Mucosa of gallbladder (tissue), 1 donor: ENCODE measurements at places on chromosomes 4 and X. TPM values are rescaled to one million over a fixed set of nuclear protein-coding genes. Genes with fewer than 3 reads are reported as not detected.

DNA sequence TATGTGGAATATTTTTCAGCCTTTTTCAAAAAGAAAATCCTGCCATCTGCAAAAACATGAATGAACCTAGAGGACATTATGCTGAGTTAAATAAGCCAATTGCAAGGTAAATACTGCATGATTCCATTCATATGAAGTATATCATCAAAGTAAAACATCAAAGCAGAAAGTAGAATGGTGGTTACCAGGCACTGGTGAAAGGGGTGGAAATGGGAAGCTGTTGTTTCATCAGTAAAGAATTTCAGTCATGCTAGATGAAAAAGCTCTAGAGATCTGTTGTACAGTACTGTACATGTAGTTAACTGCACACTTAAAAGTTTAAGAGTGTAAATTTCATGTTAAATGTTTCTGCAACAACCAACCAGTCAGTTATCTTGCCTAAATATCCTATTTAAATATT is 196.8 kb upstream of the ADGRL3 start:
- no peak for DNase-seq

DNA sequence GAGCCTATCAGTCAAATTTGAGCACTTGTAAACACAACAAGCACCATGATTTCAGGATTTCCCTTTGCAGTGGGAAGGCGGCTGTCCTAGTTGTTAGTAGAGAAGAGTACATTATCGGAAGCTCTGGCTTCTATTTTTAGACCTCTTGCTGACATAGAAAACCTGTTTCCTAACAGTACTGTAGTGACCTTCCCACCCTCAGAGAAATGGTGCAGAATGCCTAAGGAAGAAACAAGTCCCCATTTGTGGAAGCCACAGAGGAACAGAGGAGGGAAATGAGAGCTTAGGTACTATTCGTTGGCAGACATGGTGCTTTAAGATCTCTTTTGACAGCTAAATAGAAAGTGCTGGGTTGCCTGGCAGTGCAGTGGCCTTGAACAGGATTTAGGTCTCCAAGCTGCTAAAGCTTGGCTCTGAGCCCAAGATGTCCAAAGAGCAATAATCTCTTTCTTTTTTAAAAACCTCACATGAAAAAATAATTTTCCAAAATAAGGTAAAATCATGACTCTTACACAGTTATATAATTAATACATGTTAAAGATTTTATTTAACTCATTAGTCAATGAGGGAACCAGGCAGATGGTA is 24.9 kb downstream of the GLRA2 start:
- no peak for DNase-seq

- DNase-seq = peak; percentile 61
These were observed 48.3 kb downstream of the AMELX start for GRCh38 chrX:11341274-11342201.

DNA sequence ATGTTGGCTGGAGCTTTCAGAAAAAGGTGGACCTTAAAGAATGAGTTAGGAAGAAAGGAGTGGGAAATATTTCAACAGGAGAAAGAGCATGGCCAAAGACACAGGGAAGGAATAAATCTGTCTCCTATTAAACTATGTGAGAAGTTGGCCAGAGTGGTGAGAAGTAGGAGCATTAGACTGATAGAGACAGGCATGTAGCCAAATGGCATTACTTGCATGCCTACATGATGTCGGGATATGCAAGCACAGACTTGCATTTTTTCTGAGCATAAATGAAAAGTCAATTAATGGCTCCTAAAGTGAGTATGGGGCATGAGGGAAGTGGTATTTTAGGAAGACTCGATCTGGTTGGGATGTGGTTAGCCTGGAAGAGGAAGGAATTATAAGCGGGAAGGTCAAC is 279.6 kb upstream of the PITX2 start:
- no peak for DNase-seq

DNA sequence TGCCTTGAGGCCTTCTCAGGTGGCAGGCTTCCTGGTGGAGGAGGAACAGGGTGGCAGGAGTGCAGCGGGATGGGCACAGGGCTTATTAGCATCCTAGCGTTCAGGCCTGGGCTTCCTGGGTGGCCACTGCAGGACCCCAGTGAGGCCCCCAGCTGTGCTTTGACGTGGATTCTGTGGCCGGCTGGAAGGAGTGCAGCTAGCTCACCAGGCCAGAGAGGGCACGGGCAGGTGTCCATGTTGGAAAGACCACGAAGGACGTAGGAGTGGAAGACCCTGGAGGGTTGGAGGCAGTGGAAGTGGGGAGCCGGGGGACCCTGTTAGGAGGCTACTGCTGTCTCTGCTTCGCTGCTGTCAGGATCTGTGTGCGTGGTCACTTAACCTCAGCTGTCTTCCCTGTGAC is 13.3 kb upstream of the TADA2B start:
- DNase-seq = no peak

DNA sequence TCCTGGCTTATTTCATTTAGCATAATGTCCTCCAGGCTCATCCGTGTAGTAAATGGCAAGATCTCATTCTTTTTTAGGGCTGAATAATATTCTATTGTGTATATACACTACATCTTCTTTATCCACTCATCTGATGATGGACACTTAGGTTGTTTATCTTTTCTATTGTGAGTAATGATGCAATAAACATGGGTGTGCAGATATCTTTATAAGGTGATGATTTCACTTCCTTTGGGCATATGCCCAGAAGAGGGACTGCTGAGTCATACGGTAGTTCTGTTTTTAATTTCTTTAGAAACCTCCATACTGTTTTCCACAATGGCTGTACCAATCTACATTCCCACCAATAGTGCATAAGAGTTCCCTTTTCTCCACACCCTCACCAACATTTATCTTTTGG is 317.6 kb upstream of the CNKSR2 start:
- no peak for DNase-seq

DNA sequence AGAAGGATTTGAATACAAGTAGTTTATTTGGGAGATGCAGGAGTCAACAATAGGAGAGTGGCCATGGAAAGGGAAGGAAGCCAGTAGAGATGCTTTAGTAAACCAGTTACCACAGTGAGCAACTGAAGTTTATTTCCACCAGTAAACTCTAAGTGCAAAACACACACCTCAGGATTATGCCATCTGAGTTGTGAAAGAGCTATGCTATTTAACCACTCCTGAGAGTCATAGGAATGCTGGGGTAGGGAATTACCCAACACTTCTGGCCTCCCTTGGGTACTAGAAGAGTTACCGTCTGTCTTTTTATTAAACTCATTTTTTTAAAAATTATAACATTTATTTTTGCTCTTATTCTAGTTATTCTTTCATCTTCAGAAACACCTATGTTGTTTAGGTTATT is 834.6 kb upstream of the AMOT start:
- DNase-seq = no peak

DNA sequence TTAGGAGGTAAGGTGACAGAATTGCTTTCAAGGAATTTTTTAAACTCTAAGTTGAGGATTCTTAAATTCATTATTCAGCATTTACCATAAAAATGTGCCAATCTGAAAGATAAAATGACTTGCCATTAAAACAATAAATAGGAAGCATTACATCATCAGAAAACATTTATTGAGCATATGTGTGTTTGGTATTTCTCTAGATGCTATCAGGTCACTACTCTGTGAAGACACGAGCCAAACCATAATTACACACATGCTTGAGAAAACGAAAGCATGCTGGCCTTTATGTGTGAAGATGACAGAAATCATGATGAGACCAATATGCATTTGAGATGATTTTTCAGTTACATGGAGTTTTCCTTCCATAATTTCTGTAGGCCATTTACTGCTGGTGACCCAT is 12.3 kb upstream of the IL21 start:
- DNase-seq = no peak

DNA sequence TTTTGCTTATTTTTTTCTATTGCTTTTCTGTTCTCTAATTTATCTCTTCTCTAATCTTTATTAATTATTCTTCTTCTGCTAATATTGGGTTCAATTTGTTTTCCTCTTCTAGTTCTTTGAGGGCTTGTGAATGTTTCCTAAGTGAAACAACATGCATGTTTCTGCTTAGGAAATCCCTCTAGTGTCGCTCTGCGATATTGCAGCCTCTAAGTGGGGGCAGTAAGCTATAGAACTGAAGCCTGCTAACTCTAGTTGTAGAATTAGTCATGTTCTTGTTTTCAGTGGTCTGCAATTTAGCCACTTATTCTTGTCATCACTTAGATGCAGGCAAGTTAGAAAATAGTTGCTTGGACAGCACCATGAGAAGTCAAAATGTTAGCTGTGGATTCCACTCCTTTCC is 222.6 kb downstream of the SPIN4 start:
- DNase-seq = peak; percentile 17

- no peak for DNase-seq
These were observed 2.3 kb downstream of the PDGFRA start for GRCh38 chr4:54231419-54231767.

GRCh38 chr4:139083607-139083955 is 68.0 kb downstream of the NOCT start:
- peak; percentile 45 for DNase-seq

DNA sequence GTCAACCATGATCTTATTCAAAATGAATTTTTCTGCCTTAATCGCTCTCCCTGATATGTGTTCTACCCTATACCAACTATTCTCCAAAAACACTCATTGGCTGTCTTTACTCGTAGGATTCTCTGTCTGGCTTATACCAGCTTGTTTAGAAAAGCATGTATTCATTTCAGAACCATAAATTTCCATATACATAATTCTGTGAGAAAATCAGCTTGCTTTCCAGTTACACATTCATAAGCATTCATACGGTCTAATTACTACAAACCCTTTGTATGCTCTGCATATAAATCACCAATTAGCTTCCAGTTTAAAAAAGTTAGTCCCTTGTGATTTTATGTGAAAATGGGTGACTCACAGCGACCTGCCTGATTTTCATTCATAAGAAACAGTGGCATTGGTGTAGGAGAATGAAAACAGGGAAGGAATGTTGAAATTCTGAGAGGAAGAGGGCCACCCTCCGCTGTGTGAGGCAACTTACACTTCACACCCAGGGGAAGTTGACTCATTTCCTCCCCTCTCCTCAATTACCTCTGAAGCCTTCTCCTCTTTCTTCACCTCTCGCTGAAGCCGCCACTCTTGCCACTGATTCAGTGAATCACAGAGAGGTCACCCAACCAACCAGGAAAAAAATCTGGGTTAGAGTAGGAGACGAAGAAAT is 63.3 kb downstream of the MEPE start:
- DNase-seq = no peak

DNA sequence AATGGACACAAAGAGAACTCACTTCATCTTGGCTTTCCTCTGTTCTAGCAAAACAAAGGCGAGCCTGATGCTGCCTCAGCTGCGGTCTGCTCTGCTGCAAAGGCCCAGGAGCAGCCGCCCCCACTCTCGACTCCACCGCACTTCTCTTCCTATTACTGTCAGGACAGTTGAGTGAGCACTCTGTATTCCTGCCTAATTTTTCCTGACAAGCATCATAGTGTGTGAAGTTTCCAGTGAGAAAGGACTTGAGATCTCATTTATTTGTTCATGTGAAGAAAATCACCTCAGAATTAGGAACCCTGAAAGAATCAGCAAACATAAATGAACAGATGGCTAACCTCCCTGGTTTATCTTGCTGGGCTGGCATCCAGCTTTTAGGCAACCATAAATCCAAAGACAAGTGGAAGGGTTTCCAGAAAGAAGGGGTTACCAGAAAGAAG is 15.6 kb downstream of the SCARB2 start:
- peak; percentile 53 for DNase-seq

DNA sequence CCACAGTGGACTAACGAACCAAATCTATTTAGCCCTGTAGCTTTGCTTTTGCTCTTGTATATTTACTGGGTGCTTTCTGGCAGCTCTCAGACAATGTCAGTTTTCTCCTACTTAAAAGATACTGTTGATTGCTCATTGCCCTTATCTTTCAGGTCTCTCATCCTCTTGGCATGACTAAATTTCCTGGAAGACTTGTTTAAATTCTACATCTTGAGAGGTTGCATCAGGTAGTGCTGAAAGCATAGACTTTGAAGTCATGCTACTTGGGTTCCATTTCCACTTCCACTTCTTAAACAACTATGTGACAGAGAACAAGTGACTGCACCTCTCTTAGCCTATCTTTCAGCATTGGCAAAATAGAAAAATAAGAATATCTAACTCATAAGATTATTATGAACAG is 8.4 kb downstream of the TDO2 start:
- DNase-seq = no peak

DNA sequence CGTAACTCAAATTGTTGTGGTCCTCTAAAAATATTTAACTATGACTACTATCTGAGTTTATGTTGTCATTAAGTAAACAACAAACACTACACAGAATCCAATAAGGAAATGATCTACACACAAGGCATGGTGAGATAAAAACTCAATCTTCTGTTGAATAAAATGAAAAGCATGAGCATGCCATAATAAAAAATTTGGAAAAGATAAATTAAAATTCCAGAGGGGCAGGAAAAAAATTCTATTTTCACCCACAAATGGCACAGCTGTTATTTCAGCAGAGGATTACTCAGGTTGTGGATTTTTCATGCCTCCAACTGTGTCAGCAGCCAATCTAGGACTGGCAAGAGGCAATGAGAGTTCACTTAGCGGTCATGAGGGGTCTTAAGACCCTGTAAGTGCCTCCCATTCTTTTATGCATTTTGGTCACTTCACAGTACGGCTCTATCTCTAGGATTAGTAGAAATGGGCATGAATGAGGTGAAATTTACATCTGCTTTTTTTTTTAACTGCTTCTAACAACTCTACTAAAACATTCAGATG is 639.8 kb upstream of the DIPK2B start:
- no peak for DNase-seq

DNA sequence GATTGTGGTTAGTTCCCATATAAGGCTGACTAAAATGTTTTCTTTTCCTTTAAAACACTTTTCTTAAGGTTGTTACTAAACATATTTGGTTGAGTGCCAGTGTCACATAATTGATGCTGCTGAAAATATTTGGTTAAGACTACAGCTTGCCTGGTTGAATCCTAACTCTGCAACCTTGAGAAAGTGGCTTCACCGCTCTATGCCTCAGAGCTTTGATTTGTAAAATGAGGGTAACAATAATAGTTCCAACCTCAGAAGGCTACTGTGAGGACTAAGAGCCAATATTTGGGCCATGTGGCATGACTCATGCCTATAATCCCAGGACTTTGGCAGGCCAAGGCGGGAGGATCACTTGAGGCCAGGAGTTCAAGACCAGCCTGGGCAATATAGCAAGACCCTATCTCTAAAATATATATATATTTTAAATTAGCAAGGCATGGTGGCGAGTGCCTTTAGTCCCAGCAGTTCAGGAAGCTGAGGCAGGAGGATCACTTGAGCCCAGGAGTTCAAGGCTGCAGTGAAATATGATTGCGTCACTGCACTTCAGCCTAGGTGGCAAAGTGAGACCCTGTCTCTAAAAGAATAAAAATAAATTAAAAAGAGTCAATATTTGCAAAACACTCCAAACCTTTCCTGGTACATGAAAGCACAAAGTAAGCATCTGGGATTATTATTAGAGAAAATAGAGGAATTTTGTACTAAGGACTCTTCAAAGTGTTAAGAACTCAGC is 7.1 kb upstream of the NEIL3 start:
- DNase-seq = no peak

The XAGE2 gene
- not detected for total RNA-seq

The STBD1 gene
- total RNA-seq = 16.3 TPM

The ERAS gene
- total RNA-seq = not detected

The ETDA gene
- total RNA-seq = not detected

The ZNF595 gene
- 17.6 TPM for total RNA-seq

The PLXNB3 gene
- total RNA-seq = 65.3 TPM

The SPANXA2 gene
- total RNA-seq = not detected

The PCSK1N gene
- 21.3 TPM for total RNA-seq
